Activated CD4-positive, alpha-beta T cell treated with anti-CD3 and anti-CD28 coated beads, Interleukin-2, amount 10 ng/mL, durations not matched to agents 7 days and 5 days (primary cell): ENCODE measurements at places on chromosomes 7 and 10. TPM values are rescaled to one million over a fixed set of nuclear protein-coding genes. Genes with fewer than 3 reads are reported as not detected.

PHKG1 gene
- 2.5 TPM for total RNA-seq

- no peaks in the 10 kb centered on the region for H3K36me3 ChIP-seq
- H3K27me3 ChIP-seq: peaks cover 40% of the 10 kb centered on the region
- H3K27ac ChIP-seq: no peak overlapping the region
- H3K4me1 ChIP-seq: peaks cover 7% of the 10 kb centered on the region
Observed at GRCh38 chr7:44322631-44323363, 2.6 kb downstream of the CAMK2B start.

DNA sequence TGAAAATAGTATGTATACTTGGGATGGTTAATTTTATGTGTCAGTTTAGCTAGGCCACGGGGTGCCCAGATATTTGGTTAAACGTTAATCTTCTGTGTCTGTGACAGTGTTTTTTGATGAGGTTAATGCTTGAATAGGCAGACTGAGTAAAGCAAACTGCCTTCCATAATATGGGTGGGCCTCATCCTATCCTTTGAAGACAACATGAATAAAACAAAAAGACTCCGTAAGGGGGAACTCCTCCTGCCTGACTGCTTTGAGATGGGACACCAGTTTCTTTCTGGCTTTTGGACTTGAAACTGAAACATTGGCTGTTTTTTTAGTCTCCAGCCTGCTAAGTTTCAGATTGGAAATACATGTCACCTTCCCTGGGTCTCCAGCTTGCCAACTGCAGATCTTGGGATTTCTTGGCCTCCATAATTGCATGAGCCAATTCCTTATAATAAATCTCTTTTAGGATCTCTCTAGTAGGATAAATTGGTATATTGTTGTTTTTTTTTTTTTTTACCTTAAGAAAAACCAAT, 59.9 kb upstream of the GLCCI1 start:
- H3K27me3 ChIP-seq: no peaks in the 10 kb centered on the region
- H3K4me3 ChIP-seq: no peak overlapping the region
- no peak for DNase-seq
- no peaks in the 10 kb centered on the region for H3K4me1 ChIP-seq

GRCh38 chr7:140695381-140695780, 1.1 kb upstream of the NDUFB2 start:
- H3K27ac ChIP-seq: peak overlapping the region; percentile 98
- H3K4me1 ChIP-seq: peaks cover 31% of the 10 kb centered on the region
- peaks cover 17% of the 10 kb centered on the region for H3K36me3 ChIP-seq
- no peak for DNase-seq
